ENCODE measurements at places on chromosomes 7 and 10.

DNA sequence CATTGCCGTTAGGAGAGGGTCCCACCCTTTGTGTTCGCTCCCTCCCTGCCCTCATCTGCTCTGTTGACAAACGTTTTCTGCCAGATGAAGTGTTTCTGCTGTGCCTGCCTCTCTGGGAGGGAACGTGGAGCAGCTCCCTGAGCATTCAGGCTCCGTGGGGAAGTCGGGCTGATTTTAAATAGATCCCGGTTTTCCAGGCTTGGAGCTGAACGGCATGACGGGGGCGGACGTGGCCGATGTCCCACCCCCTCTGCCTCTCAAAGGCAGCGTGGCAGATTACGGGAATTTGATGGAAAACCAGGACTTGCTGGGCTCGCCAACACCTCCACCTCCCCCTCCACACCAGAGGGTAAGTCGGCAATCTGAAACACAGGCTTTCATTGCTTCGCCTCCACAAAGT, 101.9 kb upstream of the NPS start:
- DNase-seq, result no peak

- no peak for DNase-seq
Measured at GRCh38 chr7:40757109-40757508, 622.3 kb downstream of the SUGCT start.

DNA sequence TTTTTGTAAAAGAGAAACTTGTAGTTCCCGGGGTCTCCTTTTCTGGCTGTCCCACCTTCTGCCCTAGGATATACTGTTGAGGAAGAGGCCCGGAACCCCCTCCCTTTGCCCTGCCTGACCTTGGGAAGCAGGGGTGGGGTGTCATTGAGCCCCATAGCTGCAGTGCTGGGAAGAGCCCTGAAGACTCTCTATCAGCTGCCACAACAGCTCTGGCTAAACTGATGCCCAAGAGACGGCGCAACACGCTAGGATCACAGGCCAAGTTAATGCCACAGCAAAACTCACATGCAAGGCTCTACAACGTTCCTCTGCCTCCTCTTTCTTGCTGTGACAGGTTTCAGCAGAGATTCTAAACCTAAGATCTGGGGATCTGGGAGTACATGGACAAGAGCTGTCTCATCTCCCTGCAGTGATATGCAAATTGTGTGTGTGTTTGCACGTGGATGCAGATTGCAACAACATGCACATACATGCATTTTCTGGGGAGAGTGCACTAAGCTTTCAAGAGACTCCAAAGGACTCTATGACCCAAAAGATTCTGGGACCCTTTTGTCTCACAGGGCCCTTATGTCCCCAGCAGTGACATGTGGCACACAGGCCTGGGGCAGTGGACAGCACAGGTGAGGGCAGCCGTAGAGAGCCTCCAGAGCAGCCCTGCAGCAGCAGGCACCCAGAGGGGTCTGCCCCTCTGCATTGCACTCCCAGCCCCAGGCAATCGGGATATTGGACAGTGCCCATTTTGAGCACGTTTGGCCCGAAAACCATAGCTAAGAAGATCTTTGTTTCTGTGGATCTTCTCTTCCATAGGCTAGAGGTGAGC, 2.5 kb downstream of the RASSF4 start:
- DNase-seq, result no peak

DNA sequence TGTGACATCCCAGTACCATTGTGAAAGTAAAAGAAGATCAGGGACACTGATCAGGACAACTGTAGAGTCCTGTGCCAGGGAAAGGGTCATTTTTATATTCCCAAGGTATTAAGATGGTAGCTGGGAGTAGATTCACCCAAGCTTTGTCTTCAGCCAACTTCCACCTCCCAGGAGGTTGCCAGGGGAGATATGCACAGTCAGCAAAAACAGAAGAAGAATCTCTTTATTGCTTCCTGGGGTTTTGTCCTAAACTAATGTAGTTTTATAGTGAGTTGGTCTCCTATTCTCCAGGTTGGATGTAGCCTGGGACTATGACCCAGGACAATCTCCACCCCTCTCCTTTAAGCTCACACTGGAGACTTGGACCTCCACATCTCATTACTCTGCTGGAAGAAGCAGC, 139.2 kb downstream of the RAMP3 start:
- DNase-seq, result no peak

- DNase-seq, result no peak
Measured at GRCh38 chr7:74371381-74372341, 82.0 kb upstream of the GTF2IRD1 start.
